Stimulated activated CD4-positive, alpha-beta T cell treated with anti-CD3 and anti-CD28 coated beads, Interleukin-12 subunit alpha, Interleukin-12 subunit beta, amount 100 ng/mL, for 24 hours (primary cell): ENCODE measurements at places on chromosomes 4 and X.

DNA sequence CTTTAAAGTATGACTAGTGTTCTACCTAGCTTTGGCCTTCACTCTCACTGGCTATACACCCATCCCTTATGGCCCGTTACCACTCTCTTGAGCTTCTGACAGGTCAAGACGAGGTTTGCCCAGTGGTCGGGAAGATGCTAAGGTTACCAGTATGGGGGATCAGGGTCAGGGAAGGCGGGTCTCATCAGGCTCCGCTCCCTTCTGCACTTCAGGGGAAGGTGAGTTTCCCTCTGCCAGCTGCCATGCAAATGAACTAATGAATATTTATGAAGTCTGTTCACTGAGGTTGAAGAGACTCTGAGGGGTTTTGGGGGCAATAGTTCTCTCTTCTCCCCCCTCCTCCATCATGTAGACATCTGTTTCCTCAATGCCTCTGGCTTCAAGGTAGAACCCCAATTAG, 6.6 kb downstream of the EFNB1 start:
- DNase-seq = no peak

DNA sequence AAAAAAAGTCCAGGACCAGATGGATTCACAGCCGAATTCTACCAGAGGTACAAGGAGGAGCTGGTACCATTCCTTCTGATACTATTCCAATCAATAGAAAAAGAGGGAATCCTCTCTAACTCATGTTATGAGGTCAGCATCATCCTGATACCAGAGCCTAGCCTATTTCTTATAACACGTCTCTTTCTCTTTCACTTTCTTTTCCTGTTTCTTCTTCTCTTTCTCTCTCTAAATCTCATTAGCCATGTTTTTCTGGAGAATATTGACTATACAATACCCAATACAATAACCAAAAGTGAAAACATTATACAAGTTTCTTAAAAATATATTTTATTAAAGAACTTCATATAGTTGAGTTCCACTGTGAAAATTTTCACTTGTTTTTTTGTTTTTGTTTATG, 1154.9 kb upstream of the PCDH7 start:
- no peak for DNase-seq

GRCh38 chrX:154374313-154375155, at the start of gene FLNA:
Gene FLNA, minus strand, starts transcription at chrX:154374634. Its CDS starts 3,389 bp downstream, at chrX:154371245.
- DNase-seq = no peak

DNA sequence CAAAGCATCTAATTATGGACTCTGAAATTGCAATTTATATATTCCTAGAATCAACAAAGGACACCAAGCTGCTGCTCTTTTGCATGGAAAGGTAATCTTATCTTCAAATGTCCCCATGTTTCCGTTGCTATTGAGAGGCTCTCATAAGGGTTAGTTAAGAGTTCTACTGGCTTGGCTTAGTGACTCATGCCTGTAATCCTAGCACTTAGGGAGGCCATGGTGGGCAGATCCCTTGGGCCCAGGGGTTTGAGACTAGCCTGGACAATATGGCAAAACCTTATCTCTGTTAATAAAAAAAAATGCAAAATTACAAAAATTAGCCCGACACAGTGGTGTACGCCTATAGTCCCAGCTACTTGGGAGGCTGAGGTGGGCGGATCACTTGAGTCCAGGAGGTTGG, 93.4 kb upstream of the RAPGEF2 start:
- DNase-seq = no peak

GRCh38 chr4:89434364-89434988, 126.9 kb upstream of the GPRIN3 start:
- no peak for DNase-seq

- no peak for DNase-seq
Observed at GRCh38 chr4:94508806-94509205, 57.1 kb downstream of the PDLIM5 start.

DNA sequence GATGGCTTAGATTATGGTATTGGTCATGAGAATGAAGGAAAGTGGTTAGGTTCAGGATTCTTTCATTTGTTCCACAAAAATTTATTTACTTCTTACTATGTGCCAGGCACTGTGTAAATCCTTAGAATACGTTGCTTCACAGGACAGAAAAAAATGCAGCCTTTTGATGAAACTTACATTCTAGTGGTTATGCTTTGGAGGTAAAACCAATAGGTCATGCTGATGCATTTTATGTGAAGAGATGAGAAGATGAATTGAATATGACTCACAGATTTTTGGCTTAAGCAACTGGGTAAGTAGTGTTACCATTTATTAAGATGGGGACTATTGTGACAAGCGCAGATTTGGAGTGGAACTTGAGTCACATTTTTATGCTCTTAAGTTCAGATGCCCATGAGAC, 165.3 kb downstream of the GLRA2 start:
- DNase-seq = no peak

DNA sequence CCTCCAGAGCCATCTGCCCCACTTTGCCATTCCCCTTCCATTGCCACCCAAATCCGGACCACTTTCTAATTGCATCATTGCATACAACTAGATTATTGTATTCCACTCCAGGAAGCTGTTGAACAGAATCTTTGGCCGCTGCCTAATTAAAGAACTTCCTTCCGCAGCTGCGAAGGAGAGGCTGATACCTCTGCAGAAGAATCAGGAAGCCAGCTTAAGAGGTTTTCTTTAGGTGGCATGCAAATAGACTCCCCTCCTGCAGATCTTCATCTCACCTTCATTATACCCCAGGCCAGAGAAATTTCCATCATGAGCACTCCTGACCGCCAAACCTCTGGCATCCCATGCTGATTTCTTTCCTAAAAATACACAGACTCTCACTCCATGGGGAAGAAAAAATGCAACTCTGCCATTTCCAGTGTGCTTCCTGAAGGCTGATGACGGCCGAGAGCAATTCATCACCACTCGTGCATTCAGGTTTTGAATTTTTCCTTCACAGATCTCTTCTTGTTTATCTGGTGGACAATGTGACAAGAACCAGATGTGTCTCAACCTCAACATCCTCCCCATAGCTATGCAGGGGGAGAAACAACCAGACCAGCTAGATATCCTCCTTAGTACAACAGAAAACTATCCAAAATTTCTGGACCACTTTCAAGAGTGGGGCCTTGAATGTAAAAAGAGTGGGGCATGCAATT, 31.2 kb downstream of the LGI2 start:
- DNase-seq = no peak

- no peak for DNase-seq
Observed at GRCh38 chr4:109497511-109497910, 62.5 kb upstream of the MCUB start.

- no peak for DNase-seq
Observed at GRCh38 chr4:142264961-142265360, 581.1 kb downstream of the INPP4B start.

DNA sequence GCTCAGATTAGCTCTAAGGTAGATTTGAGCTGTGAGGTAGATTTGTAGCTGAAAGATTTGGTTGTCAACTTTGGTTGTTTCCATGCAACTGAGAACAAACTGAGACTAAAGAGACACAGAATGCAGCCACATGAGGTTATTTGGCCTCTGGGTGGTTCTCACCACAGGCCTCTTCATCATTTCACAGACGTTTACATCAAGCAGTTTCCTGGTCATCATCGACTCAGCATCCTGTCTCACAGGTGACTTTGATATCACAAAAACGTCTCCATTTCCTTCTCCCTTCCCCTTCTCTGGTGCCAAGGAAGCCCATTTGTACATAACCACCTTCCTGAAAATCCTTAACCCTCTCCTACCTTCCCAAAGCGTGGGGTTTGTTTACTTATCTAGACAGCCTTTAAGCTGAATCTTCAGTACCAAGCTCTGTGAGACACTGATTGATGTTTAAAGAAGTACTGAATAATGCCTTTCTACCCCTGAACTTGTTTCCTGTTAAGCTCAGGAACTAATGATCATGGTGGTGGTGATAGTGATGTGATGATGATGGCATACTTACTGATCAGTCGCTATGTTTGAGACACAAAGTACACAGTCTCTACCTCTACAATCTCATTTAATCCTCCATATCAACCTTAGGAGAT, 81.9 kb downstream of the FAM114A1 start:
- no peak for DNase-seq

GRCh38 chr4:151167561-151167960, 68.1 kb downstream of the RPS3A start:
- DNase-seq = no peak

- DNase-seq = no peak
Observed at GRCh38 chr4:162510937-162511336, 347.1 kb upstream of the FSTL5 start.

- no peak for DNase-seq
Observed at GRCh38 chrX:153381684-153382532, 19.2 kb downstream of the PNMA6E start.
